Stimulated activated CD8-positive, alpha-beta memory T cell treated with anti-CD3 and anti-CD28 coated beads, Interleukin-12 subunit alpha, Interleukin-12 subunit beta, amount 100 ng/mL, for 4 hours (primary cell): ENCODE measurements at places on chromosomes 7 and 10.

- DNase-seq, result no peak
Measured at GRCh38 chr7:85771516-85771915, 584.7 kb upstream of the SEMA3D start.

DNA sequence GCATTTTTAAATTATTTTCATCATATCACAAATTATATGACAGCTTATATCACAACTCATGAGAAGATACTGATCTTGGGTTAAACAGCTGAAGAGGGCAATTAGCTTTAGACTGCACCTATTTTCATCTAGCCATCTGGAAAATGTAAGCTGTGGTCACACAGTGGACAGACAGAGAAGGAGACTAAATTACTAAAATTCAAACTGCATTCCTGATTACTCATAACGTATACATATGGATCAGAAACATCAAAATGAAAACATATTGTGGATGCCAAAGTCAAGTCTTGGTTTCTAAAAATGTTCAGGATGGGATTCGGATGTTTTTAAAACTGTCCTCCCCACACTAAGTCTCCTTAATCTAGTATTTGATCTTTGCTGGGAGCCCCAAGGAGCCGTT, 6.6 kb downstream of the BBIP1 start:
- DNase-seq, result no peak

DNA sequence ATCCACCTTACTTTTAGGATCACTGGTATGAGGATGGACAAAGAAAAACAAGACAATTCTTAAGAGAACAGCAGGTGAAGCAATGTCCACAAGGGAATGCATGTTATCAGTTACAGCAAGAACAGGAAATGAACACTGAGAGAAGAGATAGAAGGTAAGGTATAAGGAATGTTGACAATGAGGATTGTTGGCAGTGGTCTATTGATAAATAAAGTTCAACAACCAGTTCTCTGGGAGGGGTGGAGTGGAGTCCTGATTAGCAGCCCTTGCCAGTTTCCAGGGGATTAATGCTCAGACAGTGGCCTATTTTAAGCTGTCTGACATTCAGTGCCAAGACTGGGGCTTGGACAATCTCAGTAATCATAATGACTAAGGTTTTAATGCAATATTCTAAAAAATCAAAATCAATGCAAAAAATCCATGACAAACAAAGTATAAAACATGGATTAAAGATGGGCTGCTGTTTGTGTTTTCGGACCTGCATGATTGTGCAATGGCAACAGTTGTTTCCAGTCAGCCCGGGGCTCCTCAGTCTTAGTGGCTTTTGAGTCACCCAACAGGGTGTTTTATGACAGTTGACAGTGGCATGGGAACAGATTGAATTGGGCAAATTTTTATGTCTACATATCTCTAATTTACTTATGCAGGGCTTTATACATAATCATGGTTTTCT, 13.8 kb upstream of the AKR1B1 start:
- no peak for DNase-seq

DNA sequence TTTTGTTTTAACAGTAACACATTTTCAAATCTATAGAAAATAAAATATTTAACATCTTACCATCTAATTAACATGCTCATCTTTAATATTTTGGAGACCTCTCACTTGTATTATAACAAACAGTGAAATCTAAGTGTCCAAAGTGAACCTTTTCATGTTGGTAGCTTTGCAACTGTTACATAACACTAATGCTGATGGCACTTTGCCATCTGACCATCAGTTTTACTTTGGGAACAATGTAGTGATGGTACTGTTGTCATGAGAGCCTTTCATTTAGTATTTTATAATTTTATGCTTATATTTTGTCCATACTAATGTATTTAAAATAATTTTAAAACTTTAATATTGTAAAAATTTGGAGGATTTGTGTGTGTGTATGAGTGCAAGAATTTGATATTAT, 1017.0 kb upstream of the KCND2 start:
- no peak for DNase-seq

GRCh38 chr10:117477211-117477947, 65.2 kb upstream of the EMX2 start:
- no peak for DNase-seq

DNA sequence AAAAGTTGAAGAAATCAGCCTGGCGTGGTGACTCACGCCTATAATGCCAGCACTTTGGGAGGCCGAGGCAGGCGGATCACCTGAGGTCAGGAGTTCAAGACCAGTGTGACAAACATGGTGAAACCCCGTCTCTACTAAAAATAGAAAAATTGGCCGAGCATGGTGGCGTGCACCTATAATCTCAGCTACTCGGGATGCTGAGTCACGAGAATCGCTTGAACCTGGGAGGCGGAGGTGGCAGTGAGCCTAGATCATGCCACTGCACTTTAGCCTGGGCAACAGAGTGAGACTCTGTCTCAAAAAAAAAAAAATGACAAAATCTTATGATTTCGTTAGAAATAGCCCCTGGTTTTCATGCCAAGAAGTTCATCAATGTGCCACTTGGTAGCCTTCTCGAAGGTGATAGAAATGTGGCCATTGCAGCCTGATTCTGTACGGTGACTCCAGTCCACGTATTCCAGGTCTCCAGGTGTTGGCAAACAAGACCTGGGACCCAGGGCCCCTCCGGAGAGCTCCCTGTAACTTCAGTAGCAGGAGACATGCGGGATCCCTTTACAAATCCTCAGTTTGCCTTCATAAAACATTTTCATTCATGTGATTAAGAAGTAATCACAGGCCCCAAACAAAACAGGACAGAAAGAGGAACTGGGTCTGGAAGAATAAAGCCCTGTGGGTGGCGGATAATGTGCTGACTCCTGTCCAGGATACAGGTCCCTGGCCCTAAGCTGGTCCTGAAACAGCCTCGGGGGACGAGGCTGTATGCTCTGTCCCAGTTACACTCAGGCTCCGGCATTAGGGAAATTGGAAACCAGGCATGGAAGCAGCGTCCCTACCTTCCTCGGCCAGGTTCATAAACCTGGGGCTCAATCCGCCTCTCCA, 207.3 kb upstream of the SH2B2 start:
- no peak for DNase-seq

DNA sequence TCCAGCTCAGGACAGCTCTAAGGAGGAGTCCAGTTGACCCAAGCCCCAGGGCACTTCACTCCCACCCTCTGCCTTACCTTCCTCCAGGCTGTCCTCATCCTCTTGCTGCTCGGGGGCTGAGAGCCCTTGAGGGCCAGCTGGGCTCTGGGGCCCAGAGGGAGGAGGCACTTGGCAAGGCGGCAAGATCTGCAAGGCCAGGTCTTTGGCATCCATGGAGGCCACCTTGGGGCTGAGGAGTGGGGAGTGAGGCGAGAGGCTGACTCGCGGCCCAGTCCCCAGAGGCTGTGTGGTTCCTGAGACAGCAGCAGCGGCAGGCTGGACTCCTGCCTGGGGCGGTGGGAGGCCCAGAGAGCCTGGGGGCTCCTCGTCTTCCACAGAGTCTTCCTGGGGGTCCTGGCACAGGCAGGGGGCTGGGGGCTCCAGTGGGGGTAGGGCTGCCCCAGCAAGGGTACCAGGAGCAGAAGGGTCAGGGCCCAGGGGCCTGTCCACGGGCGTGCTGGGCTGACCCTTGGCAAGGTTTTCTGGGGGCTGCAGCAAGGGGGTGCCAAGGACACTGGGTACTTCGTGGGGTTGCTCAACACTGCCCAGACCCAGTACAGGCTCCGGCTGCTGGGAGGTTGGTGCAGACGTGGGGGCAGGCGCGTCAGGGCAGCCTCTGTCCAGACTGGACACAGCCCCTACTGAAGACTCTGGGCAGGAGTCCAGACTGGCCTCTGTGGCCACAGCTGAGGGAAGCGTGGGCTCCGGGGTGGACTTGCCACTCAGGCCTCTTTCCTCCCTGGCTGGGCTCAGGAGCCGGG, 6.5 kb downstream of the NACAD start:
- DNase-seq, result no peak

GRCh38 chr7:1675673-1676549, 5.8 kb downstream of the ELFN1 start:
- DNase-seq, result no peak

- DNase-seq, result no peak
Measured at GRCh38 chr10:1612908-1613307, 124.4 kb downstream of the ADARB2 start.

DNA sequence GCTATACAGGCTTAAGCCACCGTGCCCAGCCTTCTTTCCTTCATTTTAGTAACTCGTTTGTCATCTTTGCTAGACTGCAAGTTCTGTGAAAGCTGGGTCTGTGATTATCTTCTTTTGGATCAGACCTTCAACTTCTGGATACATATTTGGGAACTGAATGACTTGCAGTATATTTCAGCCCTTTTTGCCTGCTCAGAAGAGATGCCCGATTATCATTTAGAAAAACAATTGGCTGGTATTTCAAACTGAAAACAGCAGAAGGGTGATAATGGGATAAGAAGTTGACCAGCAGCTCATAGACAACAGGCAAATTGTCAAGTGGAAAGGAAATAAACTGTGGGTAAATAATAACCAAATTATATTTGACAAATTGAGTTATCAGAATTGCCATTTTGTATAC, 14.6 kb downstream of the RSBN1L start:
- DNase-seq, result no peak

GRCh38 chr7:155211173-155211572, 86.5 kb upstream of the INSIG1 start:
- no peak for DNase-seq

DNA sequence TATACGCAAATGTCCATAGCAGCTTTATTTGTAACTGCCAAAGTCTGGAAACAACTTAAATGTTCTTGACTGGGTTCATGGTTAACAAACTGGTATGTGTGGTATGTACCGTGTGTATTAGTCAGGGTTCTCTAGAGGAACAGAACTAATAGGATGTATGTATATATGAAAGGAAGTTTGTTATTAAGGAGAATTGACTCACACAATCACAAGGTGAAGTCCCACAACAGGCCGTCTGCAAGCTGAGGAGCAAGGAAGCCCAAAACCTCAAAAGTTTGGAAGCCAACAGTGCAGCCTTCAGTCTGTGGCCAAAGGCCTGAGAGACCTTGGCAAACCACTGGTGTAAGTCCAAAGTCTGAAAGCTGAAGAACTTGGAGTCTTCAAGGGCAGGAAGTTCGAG, 66.8 kb downstream of the TMEM168 start:
- no peak for DNase-seq

- DNase-seq, result no peak
Measured at GRCh38 chr10:13769946-13770345, 183.2 kb downstream of the PRPF18 start.

DNA sequence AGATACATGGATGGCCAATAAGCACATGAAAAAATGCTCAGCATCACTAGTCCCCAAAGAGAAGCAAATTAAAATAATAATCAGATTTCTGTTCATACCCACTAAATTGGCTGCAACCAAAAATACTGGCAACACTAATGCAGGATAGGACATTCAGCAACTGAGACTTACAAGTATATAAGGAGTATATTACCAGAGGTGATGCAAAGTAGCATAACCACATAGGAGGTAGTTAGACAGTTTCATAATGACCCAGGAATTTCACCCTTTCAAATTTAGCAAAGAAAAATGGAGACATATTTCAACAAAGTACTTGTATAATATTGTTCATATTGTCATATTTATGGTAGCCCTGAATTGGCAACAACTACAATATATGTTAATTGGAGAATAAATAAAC, 727.8 kb downstream of the GRID1 start:
- DNase-seq, result no peak

- no peak for DNase-seq
Measured at GRCh38 chr7:149322737-149323136, 60.7 kb downstream of the ZNF783 start.

DNA sequence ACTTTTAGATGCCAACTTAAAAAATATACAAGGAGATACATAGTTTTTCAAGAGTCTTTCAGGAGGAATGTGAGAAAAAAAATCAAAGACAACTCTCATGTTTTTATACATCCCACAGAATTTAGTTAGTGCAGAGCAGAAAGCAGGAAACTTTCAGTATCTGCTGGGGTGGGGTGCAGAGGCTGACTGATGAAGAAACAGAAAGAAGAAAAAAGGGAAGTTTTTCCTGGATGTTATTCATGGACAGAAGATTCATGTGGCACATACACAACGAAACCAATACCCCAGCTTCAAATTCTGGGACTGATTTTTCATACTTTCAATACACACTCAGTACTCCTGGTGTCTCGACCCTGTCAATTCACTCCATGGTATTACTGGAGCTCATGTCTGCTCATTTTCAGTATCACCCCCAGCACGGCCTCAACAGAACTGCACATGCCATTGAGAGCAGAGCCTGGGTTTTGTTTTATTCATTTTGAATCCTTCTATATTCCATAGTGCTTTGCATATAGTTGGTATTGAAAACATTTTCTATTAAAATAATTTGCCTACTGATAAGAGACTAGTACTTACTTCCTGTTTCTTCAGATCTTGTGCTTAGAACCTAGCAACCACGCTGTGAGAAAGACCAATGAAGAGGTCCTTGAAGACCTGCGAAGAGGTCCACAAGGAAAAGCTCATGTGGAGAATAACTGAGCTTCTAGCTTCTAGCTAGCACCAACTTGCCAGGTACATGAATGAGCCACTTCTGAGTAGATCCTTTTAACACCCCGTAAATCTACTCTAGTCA, 49.0 kb downstream of the NDUFB2 start:
- no peak for DNase-seq

DNA sequence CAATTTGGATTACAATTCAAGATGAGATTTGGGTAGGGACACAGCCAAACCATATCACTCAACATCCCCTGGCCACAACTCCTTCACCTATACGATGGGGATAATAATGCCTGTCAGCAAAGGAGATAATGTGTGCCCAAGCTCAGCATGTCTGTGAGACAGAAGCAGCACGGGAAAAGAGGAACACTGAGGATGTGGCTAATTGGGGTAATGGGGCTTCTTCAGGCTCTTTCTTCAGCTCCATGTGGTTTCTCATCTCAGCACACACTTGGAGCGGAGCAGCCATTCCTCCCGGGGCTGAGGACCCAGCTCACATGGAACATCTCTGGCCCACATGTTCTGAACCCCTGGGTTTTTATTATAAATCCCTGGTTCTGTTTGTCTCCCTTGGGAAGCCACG, 136.0 kb upstream of the NAMPT start:
- DNase-seq, result no peak

DNA sequence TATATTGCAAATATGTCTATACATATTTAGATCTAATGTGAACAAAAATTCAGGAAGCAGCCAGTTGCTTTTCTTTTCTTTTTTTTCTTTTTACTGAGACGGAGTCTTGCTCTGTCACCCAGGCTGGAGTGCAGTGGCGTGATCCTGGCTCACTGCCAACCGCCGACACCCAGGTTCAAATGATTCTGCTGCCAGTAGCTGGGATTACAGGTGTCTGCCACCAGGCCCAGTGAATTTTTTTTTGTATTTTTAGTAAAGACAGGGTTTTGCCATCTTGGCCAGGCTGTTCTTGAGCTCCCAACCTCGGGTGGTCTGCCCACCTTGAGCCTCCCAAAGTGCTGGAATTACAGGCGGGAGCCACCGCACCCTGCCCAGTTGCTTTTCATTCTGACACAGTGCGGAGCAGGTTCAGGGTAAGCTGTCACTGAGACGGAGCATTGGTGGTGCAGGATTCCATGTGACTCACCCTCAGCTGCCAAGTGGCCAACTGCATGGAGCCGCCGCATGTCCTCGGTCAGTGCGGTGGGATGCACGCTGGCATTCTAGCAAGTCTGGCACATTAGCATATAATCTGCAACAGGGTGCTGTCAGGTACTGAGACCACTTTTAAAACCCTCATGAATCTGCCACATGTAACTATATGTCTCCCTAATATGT, 362.7 kb downstream of the DNAJB6 start:
- no peak for DNase-seq
